Daoy (cell line): ENCODE measurements at places on chromosomes 3 and 15. TPM values are rescaled to one million over a fixed set of nuclear protein-coding genes. Genes with fewer than 3 reads are reported as not detected.

DNA sequence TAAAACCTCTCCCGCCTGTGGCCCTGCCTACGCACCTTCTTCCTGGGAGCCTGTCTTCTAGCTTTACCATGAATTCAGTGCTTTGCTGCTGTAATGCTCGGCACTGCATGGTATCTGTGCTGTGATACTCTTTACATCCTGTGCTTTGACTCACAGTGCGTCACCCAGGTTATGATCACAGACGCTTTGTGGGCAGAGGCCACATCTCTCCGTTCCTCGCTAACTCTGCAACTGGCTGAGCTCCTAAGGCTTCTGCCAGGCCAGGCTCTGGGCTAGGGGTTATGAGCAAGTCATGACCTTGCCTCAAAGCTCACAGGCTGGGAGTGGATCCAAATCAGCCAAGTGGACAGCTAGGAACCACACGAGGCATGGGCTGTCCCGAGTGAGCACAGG is 23.2 kb downstream of the SPTBN5 start:
- DNase-seq = peak; percentile 92

Gene AHSG
- not detected in 2 replicates for total RNA-seq

Gene ZNF660
- total RNA-seq = 0.60 and 0.91 TPM in 2 replicates

Gene SHC4
- 0.24 and 1.3 TPM in 2 replicates for total RNA-seq

Gene MYD88
- total RNA-seq = 4.4 and 8.1 TPM in 2 replicates

Gene LYSMD2
- 60.3 and 61.0 TPM in 2 replicates for total RNA-seq

DNA sequence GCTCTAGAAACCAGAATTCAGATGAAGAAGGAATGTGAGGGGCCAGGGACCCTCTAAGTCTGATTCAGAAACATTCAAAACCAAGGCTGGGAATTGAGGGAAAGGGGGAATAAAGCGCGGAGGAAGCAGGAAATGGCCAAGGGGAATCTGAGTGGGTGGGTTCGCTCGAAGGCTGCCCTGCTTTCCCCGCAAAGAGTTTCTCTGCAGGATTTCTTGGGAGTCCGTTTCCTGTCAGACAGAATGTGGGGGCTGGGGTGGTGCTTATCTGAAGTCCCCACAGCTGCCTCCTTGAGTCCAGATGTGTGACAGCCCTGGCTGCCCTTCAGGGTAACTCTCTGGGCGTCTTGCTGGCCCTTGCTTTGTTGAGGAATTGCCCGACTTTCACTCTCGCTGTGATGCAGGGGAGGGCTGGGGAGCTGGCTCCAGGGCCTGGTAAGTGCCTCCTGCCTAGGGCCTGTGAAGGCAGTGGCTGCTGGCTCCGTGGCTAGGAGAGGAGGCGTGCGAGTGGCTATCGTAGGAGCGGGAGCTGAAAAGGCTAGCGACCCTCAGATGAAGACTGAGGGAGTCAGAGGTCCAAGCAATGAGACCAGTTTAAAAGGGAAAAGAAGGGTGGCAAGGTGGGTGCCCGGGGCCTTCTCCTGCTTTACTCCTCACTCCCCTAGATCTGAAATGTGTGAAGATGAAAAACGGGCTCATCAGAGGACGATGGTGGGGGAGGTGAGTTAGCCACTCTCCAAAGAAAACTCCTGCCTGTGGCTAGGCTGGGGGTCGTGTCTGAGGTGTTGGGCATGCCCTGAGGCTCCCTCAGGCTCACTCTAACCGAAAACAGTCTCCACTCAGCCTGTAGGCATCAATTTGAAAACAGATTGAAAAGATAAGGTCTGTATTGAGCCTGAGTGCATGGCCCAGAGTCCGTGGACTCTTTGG is 143.9 kb upstream of the UMPS start:
- DNase-seq = no peak

- DNase-seq = no peak
Observed at GRCh38 chr15:53884441-53884840, 93.8 kb upstream of the UNC13C start.

Gene MEGF11
- total RNA-seq = under 0.01 and 0.34 TPM in 2 replicates

Gene TMEM212
- not detected in 2 replicates for total RNA-seq

DNA sequence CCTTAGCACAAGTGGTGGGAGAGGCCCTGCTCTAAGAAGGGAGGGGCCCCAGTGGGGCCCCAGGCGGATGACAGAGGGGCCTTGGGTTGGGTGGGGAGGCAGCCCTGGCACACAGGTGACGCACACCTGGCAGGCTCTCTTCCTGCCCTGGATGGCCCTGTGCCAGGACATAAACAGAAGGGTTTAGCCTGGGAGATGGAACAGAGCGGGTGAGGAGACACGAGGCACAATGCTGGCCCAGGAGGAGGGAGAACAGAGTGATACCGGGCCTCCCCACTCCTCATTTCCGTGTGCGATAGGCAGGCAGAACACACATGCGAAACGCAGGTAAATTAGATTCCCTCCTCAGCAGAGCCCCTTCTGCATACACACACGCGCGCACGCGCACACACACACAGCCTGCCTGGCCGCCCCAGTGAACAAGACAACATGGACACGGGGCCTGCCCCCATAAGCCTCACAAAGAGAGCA is 39.8 kb downstream of the IDH2 start:
- no peak for DNase-seq

Gene PLA2G4F
- total RNA-seq = not detected in 2 replicates

Gene CCDC39
- 0.65 TPM in 1 of 2 replicates, not detected in the other for total RNA-seq

Gene SLC28A1
- not detected in 2 replicates for total RNA-seq

Gene TNFSF10
- 23.8 and 30.8 TPM in 2 replicates for total RNA-seq

Gene ADAMTS7
- total RNA-seq = 1.1 and 1.8 TPM in 2 replicates

Gene PRR20G
- total RNA-seq = not detected in 2 replicates

- DNase-seq = no peak
Observed at GRCh38 chr3:196998966-196999760, 30.5 kb downstream of the MELTF start.

GRCh38 chr15:72797834-72798233 is 14.3 kb upstream of the ADPGK start:
- no peak for DNase-seq

Gene PIF1
- total RNA-seq = 26.6 and 32.9 TPM in 2 replicates

GRCh38 chr15:29800491-29801366 is 21.5 kb downstream of the TJP1 start:
- no peak for DNase-seq

GRCh38 chr15:50113992-50114780 is 4.8 kb downstream of the ATP8B4 start:
- DNase-seq = no peak

DNA sequence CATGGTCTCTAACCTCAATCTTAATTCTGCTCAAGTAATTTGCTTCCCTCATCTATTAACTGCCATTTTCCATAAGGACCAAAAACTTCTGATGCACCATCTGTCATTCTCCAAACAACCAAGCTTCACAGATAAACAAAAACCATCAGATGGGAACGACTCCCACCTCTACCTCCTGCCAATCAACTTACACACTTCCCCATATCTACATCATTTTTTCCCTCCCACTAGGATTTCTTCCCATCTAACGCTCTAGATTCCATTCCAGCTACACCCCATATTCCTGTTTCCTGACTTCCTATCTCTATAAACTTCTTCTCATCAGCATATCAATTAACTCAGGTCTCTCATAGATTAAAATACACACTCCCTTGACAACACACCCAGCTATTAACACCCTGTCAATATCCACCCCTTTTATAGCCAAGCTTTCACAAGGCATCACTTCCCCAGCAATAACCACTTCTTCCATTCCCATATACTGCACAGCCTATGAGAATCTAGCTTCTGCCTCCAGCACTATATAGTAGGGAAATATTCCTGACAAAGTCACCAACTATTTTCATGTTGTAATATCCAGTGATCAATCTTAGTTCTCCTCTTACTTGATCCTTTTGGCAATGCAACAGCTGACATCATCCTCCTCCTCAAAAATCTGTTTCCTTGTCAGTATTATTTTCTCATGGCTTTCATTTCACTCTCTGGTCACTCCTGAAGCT is 39.2 kb downstream of the SNX4 start:
- DNase-seq = no peak

Gene CACNA2D3
- total RNA-seq = 1.3 and 2.0 TPM in 2 replicates
